ENCODE measurements at places on chromosomes 12 and 14.

- DNase-seq: no peak
Observed at GRCh38 chr14:81062816-81063215, 107.4 kb downstream of the TSHR start.

GRCh38 chr12:51891843-51892242, 3.9 kb downstream of the ANKRD33 start:
- DNase-seq: no peak

DNA sequence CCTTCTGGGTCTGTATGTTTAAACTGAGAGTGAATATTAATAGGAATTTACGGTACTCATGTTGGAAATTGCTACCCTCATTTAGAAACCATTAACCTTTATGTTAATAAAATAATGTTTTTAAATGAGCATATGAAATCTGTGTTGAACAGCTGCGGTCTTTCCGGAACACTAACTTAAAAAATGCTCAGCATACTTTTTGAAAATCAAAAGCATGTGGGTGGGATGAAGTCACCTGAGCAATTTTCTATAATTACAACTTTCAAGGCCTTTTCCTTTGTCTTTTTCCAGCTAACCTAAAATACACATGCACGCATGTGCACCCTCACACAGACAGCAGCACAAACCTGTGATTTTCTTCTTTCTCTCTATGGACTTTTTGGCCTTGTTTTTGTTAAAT, 39.8 kb downstream of the BORCS5 start:
- no peak for DNase-seq

GRCh38 chr12:110862329-110862728, 15.5 kb downstream of the CCDC63 start:
- no peak for DNase-seq

GRCh38 chr12:112598626-112599025, 179.9 kb downstream of the PTPN11 start:
- no peak for DNase-seq

DNA sequence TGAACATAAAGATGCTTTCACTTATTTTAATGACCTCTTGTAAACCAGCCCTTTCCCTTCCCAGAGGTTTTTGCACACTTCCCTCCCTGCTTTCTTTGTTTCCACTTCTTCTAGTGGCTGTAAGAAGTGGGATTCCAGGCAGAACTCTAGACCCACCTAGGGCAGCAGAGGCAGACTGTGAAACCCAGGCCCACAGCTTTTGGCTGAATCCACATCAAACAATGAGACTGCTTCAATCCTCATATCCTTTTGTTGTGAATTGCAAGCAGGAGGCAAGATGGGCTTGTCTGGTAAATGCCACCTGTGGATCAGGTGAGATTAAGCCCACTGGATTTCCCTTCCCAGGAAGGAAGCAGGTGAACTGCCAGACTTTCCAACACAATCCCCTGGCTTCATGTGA, 12.8 kb downstream of the CCDC177 start:
- no peak for DNase-seq

DNA sequence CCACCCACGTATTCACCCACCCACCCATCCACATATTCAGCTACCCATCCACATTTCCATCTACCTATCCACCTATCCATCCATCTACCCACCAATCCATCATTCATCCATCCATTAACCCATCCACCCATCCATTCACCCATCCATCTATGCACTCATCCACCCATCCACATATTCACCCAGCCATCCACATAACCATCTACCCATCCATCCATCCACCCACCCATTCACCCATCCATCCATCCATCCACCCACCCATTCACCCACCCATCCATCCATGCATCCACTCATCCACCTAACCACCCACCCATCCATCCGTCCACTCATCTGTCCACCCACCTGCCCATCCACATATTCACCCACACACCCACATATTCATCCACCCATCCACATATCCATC, 70.5 kb downstream of the LGMN start:
- no peak for DNase-seq

GRCh38 chr12:103731539-103731938, 109.5 kb downstream of the NT5DC3 start:
- no peak for DNase-seq

GRCh38 chr12:132161036-132161781, 17.0 kb downstream of the NOC4L start:
- no peak for DNase-seq

DNA sequence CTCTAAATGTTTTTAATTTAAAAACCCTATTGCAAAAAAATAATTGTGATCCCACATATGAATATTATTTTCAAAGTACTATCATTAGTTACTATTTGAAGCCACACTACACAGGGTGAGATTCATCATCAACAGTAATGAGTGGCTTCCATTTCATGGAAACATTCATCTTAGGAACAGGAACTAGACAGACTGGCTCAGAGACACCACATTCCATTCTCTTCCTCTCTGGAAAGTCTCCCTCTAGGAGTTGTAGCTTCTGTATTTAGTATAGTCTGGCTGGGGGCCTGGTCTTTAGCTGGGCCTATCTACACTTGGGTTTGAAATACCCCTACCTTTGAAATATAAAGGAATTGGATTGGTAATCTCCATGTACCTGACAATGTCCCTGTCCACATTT, 6.2 kb upstream of the VDR start:
- DNase-seq: no peak

Data from SJSA1 (cell line).